ENCODE measurements at places on chromosomes 1 and 21.

DNA sequence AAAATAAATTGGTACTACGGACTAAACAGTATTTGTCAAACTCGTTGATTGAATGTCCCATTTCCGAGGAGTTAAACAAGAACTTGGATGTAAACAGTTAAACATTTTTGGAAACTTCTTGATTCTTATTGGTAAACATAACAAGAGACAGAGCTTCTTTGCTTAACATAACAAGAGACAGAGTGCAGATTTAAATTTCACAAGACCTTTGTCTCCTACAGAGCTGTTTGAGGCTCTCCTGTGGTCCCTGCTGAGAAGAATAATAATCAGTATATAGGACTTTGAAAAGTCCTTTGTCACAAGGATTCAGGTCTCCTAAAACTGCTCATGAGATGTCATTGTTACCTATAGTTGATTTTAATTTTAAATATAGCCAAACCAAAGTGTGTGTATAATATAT, 170.6 kb upstream of the C21orf91 start:
- ATAC-seq: no peak

DNA sequence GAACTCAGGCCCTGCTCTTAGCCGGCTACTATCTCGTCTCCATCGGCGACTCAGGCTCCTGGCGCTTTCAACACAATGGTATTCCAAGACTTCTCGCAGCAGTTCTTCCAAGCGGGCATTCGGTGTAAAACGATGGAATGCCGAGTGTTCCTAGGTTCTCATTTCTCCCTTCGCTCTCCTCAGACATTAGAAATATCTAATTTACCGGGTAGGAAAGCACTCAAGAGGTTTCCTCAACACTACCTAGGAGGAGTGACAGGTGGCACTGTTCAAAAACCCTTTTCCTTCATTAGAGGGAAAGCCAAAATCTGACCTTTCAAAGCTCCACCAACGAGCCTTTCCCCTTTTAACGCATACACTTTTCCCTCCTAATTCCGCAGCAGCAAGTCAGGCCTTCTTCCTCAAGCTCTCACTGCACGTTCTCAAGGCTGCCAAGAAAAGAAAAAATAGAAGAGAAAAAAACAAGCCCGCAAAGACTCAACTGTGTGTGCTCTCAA, 601 bp downstream of the UBE2G2 start:
- peak; percentile 50 for ATAC-seq

DNA sequence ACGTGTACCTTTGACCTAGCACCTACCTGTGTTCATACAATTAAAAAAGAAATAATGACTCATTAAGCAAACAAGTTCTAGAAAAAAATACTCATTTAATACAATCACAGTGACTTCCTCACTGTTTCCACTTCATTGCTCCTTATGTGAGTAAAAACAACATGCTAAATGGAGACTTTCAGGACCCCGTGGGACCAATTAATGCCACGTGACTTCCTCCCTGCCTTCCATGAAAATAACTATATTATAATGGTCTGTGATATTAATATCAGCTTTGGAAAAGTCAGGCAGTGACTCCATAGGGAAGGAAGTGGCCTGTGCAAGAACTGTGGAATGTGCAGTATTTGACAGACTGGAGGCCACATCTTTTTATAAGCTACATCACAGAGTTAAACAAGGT, 337.8 kb downstream of the HLX start:
- peak; percentile 35 for ATAC-seq

DNA sequence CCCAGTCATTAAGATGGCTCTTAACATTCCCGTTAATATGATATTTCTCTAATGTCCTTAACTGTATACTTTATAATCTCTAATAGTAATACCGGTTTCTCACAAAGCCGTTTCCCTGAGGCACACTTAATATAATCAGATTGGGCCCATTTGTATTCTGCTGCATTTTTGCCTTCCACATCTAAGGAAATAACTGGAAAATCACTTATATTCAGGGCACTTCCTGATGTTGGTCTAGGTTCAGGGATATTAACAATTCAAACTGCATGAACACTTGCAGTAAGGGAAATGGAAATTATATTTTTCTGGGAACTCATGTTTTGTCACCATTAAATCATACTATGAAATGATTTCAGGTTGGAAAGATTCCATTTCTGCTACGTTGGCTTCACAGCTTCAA, 119.8 kb downstream of the TPR start:
- no peak for ATAC-seq

GRCh38 chr21:39869141-39869818, 2.0 kb downstream of the PCP4 start:
- no peak for ATAC-seq

DNA sequence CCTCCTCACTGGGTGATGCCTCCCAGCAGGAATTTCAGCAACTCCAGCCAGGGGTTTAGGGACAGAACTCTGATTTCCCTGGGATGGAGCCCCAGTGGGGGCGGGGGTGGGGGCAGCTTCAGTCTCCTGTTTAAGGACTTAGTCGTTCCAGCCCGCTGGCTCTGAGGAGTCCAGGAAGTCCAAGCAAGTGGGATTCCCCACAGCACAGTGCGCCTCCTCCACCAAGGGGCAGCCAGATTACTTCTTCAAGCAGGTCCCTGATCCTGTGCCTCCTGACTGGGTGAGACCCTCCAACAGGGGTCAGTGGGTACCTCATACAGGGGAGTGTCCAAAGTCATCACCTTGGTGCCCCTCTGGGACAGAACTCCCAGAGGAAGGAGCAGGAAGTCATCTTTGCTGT, 1438.4 kb upstream of the B3GALT2 start:
- no peak for ATAC-seq

DNA sequence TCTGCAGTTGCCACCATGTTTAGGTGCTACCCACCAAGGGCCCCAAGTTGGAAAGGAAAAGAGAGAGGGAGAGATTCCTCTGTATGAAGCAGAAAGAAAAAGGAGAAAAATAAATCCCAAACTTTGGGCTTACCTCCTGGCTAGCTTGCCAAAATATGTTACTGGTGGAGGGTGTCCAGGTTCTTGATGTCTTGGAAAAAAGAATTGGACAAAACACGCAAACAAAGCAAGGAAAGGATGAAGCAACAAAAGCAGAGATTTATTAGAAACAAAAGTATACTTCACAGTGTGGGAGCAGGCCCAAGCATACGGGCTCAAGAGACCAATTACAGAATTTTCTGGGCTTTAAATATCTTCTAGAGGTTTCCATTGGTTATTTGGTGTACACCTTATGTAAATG, 204.5 kb upstream of the LRRC7 start:
- no peak for ATAC-seq

DNA sequence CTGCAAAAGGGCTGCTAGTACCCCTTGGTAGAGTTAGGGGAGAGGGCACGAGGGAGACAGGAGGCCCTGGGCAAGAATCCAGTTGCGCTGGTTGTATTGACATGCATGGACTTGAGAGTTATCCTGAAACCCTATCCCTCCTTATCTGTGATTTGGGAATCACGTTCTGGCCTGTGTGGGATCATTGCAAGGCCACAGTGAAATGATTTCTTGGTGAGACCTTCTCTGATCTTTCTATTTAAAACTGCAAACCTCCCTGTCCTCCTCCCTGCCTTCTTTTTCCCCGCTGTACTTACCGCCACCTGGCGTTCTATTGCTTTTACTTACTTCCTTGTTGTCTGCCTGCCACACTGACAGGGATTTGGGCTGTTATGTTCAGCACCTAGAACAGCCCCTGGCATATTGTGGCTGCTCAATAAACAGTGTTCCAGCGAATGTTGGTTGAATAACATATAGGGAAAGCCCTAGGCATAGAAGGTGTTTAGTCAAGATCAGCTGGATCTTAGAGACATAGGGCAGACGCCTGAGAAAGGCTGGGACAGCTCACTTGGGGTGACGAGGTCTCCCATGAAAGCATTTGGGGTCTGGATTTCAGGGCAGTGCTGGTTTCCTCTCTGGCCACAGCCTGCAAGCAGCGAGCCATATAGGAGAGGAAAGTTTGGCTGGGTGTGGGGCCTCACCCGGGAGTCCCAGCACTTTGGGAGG, 25.6 kb downstream of the ALPL start:
- peak; percentile 70 for ATAC-seq
